ENCODE measurements at places on chromosomes 12 and 14. TPM values are rescaled to one million over a fixed set of nuclear protein-coding genes. Genes with fewer than 3 reads are reported as not detected.

LRP1-AS gene
- total RNA-seq: not detected

C3AR1 gene
- total RNA-seq: not detected

PSMA3 gene
- total RNA-seq: 212 TPM

ANO4 gene
- total RNA-seq: not detected

WBP11 gene
- 54.5 TPM for total RNA-seq

RNASE7 gene
- total RNA-seq: not detected

IPO4 gene
- total RNA-seq: 91.3 TPM

NXPH4 gene
- total RNA-seq: 5.0 TPM

PYGL gene
- total RNA-seq: 107 TPM

ABCD2 gene
- total RNA-seq: not detected

TCL1B gene
- not detected for total RNA-seq

KCNC2 gene
- not detected for total RNA-seq

TAS2R43 gene
- total RNA-seq: not detected

SOAT2 gene
- 0.26 TPM for total RNA-seq

COX8C gene
- not detected for total RNA-seq

HOXC12 gene
- total RNA-seq: not detected

KRT74 gene
- total RNA-seq: not detected

All from A549 treated with DMSO at 1 μM for 4 hours (cell line).